Stimulated activated CD4-positive, alpha-beta T cell treated with anti-CD3 and anti-CD28 coated beads, Interleukin-4, amount 100 ng/mL, for 4 hours (primary cell): ENCODE measurements at places on chromosomes 6 and 20.
A peak's percentile ranks its signal among the peaks of the same experiment; 100 is the strongest.

DNA sequence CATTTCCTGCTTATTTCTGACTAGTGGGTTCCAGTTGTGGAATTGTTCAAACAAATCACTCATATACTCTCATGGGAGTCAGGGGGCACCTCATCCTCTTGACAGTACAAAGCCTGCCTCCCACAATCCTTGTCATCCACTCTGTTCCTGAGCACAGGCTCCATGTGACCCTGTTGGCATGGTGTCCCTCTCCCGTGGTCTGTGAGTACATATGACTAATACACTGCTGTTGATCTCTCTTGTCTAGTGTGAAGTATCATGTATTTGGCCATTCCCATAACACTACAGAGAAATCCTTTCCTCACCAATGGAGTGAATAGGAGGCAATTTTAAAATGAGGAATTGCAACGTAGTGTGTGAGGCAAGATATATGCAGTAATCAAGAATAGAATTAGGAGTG lies 185.3 kb downstream of the OGFRL1 start:
- DNase-seq = no peak

- DNase-seq = peak; percentile 48
Observed at GRCh38 chr6:27237089-27237803, 10.3 kb upstream of the PRSS16 start.

- no peak for DNase-seq
Observed at GRCh38 chr20:37510226-37510625, 10.8 kb upstream of the NNAT start.

- DNase-seq = no peak
Observed at GRCh38 chr6:113039005-113039404, 691.9 kb downstream of the RFPL4B start.

DNA sequence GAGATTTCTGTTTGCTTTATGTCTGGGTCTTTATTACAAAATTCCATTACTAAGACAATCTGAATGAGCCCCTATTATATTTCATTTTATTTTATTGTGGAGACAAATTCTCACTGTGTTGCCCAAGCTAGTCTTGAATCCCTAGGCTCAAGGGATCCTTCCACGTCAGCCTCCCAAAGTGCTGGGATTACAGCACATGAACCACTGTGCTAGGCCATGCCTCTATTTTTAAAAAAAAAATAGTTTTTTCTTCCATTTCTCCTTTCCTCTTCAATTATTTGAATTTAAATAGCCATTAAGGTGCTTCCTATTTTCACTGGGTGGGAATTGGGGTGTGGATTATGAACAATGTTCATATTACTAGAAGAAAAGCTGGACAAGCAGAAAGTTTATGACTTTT lies 1587.4 kb downstream of the GRIK2 start:
- DNase-seq = no peak

DNA sequence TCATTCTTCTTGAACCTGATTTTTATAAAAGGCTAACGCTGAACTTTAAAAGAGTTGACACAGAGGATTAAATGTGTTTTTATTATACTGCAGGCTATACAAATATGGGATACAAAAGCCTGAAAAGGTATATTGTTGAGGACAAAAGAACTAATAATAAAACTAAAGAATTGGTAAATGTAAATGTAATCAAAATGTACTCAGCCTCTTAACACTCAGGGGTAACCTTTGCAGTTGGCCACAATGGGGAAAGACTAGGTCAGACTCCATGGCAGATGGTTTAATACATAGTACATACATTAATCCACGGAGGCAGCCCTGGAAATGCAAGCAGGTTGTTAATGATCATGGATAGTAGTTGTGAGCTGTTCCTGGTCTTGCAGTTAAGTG lies 57.5 kb downstream of the SOBP start:
- no peak for DNase-seq

- no peak for DNase-seq
Observed at GRCh38 chr20:53737396-53738038, 143.9 kb upstream of the ZNF217 start.
